RWPE1 (cell line): ENCODE measurements at places on chromosomes 1 and 21.

- no peak for DNase-seq
Observed at GRCh38 chr21:31257265-31257664, 86.8 kb downstream of the TIAM1 start.

DNA sequence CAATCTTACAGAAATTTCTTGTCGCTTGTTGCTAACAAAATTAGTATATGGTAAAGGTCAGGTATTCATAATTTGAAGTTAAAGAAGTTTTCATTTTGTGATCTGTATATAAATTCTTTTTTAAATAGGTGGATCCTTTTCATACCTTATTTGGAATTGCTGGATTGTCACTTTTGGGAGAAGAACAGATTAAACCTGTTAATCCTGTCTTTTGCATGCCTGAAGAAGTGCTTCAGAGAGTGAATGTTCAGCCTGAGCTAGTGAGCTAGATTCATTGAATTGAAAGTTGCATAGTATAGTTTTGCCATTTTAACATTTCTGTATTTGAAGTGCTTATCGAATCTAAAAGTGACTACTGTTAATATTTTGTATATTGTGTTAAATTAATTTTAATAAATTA is 2.3 kb upstream of the MSH4 start:
- no peak for DNase-seq

GRCh38 chr1:45971922-45972531 is 160.4 kb downstream of the PIK3R3 start:
- DNase-seq = no peak

GRCh38 chr1:196649990-196650389 is 1.9 kb upstream of the CFH start:
- DNase-seq = no peak

DNA sequence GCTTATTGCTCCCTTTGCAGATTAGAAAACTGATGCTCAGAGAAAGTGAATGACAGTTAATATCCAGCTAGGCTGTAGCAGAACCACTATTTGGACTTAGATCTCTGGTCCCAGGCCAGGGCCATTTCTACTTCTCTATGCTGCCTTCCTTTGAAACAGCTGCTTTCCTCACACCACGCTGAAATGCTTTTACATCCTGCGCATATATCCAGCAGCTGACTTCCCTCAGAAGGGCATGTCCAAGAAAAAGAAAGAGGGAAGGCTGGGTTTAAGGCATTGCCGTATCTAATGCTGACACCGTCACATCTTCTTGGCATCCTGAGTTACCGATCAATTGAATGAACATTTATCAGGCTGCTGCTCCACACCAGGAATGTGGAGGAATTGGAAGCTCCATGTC is 122.4 kb downstream of the UBE2U start:
- DNase-seq = no peak

DNA sequence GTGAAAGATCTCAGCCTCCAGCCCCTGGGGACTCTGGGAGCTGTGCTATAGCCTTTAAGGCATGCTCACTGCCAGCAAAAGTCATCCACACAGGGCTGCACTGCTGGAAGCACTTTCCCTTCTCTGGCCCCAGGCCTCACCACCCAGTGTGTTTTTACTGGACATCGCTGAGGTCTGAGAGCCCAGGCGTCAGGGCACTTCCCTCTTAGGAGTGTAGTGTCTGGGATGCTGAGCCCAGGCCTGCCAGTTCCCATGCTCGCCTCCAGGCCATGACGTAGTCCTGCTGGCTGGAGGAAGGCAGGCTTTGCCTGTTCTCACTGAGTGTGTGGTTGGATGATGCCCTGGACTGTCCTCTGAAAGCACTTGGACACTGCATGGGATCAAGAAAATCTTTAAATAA is 101.2 kb downstream of the GDAP2 start:
- DNase-seq = no peak

DNA sequence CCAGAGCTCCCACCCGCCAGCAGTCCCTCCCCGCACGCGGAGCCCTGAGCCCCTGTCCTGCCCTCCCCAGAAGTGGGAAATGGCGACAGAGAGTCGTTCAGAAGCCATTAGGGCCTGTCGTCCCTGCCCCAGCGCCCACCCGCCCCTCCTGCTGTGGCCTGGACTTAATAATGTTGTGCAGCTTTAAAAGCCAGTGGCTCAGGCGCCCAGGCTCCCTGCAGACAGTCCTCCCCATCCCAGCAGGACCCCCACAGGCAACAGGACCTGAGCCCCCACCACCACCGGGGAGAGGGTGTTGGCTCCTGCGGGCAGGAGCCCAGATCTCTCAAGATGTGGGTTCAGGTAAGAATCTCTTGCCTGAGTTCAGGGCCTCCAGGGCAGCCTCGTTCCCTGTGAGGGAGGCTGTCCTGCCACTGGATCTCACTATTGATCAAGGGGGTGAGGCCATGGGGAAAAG is 125.3 kb upstream of the RUNX3 start:
- no peak for DNase-seq

GRCh38 chr1:80410233-80410632 is 1390.5 kb upstream of the ADGRL2 start:
- no peak for DNase-seq

- no peak for DNase-seq
Observed at GRCh38 chr1:4393191-4393590, 261.2 kb upstream of the AJAP1 start.

DNA sequence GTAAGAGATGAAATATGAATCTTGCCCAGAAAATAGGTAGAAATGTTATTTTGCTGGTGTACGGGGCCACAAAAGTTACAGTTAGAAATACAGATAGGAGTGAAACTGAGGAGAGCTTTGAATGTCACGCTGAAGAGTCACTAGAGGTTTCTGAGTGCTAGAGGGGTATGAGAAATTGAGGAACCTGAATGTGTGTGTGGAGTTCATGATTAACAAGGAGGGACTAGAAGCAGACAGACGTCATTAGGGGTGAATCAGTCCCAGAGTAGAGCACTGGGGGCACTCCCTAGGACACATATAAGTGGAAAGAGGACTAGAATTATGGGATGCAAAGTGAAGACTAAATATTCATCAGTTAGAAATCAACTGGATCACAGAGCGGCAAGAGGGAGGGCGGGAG is 188.9 kb upstream of the MAP1LC3C start:
- no peak for DNase-seq

GRCh38 chr1:213623862-213624261 is 363.9 kb upstream of the PROX1 start:
- no peak for DNase-seq

GRCh38 chr1:71047635-71048607 is at the start of gene PTGER3:
Gene PTGER3 (minus strand): TSS chr1:71047816. CDS start chr1:71047577, 239 bp downstream.
- DNase-seq = no peak

- peak; percentile 88 for DNase-seq
Observed at GRCh38 chr1:211735208-211736170, 60.1 kb upstream of the NEK2 start.

GRCh38 chr1:116352349-116352813 is 20.7 kb upstream of the ATP1A1 start:
- no peak for DNase-seq

DNA sequence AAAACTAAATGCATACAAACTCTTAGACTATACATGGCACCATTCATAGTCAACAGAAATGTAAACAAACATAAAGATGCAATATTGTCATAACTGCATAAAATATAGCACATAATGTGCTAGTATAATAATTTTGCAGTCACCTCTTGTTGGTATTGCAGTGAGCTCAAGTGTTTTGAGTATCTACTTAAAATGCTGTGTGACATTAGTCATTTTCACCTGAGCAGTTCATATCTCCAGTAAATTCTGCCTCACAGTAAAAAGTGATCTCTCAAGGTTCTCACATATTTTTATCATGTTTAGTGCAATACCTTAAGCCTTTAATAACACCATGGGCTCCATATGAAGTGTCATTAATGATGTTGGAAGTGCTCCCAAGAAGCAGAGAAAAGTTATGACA is 29.6 kb upstream of the FMO2 start:
- no peak for DNase-seq

- no peak for DNase-seq
Observed at GRCh38 chr21:37732927-37733326, 183.3 kb downstream of the KCNJ6 start.

DNA sequence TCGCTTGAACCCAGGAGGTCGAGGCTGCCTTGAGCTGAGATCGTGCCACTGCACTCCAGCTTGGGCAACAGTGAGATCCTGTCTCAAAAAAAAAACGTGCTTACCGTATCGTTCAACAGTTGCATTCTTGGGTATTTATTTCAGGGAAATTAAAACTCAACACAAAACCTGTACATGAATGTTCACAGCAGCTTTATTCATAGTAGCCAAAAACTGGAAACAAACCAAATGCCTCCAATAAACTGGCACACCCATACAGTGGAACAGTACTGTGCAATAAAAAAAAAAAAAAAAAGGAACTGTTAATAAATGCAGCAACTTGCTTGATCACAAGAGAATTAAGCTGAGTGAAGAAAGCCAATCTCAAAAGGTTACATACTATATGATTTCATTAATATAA is 6.7 kb downstream of the KHDRBS1 start:
- no peak for DNase-seq

DNA sequence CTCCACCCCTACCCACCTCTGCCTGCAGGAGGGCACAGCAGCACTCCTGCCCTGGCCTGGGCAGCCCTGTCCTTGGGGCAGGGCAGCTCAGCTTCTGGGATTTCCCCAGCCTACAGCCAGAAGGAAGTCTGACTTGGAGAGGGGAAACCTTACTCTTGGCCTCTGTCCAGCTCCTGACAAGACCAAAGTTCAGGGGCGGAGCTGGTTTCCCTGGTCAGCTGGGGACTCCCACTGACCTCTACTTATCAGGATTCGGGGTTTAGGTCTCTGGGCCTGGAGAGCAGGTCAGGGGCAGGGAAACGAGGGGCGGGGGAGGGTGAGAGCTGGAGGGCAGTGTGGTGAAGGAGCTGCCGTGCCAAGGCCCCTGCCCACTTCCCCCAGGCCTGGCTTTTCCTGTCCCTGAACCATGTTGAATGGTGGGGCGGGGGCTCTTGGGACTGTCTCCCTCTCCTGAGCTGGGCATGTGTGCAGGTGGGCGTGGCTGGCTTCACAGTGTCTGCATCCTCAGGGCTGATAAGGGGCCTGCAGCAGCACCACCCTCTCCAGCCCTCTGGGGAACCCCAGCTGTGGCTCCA is 16.8 kb upstream of the ETV3 start:
- no peak for DNase-seq

- no peak for DNase-seq
Observed at GRCh38 chr1:159600894-159601293, 13.3 kb downstream of the APCS start.

GRCh38 chr1:28449904-28450303 is 55.9 kb upstream of the RCC1 start:
- DNase-seq = peak; percentile 79

DNA sequence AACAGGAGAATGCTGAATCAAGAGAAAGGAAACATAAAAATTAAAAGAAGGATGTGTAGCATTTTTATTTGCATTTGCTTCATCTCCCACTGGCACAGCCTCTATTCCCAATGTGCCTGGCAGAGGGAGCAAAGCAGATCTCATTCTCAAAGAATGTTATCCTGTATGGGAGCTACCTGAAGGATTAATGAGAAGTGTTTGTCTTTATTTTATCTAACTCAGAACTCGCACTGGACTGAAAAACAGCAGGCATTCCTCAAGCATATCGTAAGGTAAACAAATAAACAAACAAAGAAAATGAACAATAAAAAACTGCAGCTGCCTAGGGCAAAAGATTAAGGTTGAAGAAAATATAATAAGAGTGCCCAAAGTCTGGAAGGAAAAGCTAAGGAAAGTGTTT is 12.7 kb upstream of the COL11A1 start:
- no peak for DNase-seq

DNA sequence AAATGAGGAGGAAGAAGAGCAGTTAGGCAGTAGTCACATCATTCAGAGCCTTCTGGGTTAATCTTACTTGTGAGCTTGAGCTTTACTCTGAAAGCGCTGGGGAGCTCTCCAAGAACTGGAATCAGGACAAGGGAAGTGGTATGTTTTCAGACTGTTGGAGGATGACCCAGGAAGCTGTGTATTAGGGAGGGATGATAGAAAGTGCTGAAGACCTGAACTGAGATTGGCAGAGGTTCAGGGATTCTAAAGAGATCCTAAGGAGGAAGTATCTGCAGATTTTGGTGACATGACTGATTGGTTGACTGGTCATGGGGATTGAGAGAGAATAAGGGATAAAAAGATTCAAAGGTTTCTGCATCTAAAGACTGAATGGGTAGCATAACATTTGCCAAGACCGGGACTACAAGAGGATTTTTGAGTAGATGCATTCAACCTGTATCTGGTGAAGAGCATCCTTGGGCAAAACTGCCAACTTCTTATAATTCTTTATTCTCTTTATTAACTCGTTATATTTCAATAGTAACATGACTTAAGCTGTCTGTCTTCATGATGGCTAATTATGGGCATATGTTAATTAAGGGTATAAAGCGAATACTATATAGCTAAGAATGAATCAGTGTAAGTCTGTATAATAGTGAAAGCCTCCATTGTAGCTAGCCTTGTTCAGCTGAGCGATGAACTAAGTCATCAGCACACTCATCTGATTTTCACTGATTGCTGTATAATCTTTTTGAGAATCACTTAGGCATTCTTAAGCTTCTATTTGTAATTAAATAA is 41.8 kb downstream of the XCL1 start:
- DNase-seq = no peak

GRCh38 chr1:66552287-66552686 is 18.3 kb downstream of the SGIP1 start:
- DNase-seq = no peak

- no peak for DNase-seq
Observed at GRCh38 chr1:187122566-187122965, 293.8 kb downstream of the PLA2G4A start.

GRCh38 chr21:32055305-32055704 is 182.5 kb downstream of the HUNK start:
- DNase-seq = no peak

DNA sequence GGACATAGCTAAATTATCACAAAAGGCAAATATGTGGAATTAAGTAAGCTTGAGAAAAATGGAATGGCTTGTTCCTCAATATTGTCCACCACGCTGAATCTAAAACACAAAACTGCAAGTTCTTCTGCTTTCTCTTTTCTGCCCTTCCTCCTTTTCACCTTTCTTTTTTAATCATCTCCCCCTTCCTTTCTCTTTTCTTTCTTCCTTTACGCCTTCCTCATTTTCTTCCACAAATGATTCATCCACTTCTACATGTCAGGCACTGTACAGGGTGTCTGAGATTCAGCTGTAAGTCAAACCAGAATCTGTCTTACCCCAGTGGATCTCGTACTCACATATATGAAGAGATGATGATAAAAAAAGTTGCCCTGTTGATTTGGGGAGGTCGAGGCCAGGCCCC is 1182.5 kb downstream of the MRPL39 start:
- no peak for DNase-seq

DNA sequence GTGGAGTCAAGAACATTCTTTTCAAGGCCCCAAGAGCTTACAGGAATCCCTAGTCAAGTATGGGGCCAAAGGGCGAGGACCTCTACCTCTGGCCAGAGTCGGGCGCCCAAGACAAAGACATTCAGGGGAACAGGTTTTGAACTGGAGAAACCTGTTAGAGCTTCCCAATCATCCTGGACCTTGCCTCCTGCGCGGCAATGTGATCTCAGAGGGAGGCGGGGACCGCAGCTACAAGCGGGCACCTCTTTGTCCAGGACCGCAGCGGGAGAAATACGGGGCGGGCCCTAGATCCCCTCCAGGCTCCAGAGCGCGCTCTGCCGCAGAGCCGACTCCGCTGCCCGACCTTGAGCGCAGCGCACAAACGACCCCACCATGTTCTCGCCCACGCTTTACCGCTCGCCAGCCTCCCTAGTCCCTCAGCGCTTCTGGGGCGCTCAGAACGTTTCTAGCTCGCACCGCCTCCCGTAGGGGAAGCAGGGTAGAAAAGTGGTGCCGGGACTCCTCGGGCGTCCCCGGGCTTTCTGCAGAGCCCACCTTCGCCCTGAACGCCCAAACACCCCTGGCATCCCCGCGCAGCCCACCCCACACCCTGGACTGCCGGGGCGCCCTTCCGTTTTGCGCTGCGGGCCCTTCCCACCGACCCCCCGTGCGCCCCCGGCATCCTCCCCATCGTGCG is 28.1 kb downstream of the RABIF start:
- peak; percentile 85 for DNase-seq
